ENCODE measurements at places on chromosomes 11 and 22.

DNA sequence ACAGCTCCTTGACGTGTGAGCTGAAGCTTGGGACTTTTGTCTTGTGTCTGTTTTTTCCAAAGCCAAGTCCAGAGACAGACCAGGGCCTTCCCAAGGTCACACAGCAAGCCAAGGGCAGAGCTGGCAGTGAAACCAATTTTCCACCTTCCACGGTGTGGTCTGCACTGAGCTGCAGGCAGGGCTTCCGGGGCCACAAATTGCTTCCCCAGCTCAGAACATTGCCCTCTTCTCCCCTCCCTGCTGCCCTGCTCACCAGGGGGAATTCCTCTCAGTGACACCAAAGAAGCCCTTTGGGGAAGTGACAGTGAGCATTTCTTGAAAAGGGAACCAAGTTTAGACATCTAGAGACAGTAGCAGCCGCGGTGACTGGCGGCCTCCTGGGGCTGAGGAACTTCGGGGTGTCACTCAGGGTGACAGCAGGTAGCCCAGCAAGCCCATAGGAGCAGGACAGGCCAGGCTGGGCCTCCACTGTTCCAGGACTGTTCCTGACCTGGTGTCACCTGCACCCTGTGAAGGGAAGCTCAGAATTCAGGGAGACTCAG is 9.2 kb downstream of the FXYD2 start:
- DNase-seq = peak; percentile 85

DNA sequence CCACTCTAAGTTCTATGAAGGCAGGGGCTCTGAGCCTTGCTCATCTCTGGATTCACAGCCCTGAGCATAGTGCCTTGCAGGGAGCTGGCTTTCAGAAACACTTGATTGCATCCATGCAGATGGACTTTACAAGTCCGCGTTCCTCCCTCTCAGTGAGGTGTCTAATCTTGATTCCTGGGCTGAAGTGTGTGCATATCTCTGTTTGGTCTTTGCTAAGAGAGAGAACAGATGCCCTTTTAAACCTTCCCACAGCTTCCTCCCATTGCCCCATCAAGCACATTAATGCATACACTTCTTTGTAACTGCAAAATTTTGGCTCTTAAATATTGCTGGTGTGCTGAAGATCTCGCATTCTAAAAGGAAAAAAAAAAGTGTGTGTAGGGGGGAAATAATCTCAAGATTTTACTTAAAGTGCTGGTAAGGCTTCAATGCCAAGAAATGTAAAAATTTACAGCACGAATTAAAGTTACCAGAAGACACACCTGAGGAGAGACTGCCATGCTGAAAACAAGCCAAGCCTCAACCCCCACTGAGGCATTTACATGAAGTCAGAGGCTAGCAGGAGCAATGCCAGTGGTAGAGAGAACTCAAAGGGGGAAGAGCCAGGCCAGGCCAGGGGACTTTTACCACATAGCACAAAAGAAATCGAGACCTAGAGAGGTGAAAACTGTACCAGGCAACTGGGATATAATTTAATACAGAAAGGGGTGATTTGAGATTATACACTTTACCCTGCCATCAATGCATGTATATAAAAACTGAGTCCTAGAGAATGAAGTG is 492.1 kb downstream of the SOX6 start:
- no peak for DNase-seq

DNA sequence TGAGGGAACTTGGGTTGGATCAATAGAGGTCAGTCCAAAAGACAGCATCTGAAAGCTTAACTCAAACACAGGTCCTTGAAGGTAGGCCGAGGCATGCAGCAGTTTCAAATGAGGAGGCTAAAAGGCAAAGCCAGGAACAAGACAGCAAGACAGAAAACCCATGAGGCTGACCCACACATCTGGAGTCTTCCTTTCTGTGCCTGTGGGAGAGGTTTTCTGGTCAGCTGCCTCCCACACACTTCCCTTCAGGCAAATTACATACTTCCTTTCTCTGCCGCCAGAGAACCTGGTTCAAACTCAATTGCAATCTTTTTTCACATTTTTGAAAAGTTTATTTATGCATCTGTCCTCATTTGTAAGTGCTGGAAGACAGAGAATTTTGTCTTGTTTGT is 29.8 kb upstream of the CRTAM start:
- DNase-seq = peak; percentile 35

GRCh38 chr22:40179526-40179925 is 1.8 kb downstream of the TNRC6B start:
- DNase-seq = no peak

DNA sequence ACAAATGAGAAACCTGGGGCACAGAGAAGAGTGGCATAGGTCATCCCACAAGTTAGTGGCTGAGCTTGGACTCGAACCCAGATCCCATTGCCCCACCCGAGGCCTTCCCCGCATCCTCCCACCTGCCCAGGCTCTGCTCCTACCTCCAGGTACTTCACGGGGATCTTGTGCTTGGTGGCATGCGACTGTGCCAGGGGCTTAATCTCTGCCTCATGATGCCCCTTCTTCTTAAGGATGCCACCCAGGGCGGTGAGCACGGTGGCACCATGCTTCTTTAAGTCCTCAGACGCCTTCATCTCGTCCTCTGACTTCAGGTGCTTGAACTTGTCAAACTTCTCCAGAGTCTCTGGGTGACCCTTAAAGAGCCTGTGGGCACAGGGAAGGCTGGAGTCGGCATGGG is 6.4 kb downstream of the MB start:
- DNase-seq = no peak

- DNase-seq = no peak
These were observed 16.9 kb downstream of the CCDC15 start for GRCh38 chr11:124970925-124971324.

DNA sequence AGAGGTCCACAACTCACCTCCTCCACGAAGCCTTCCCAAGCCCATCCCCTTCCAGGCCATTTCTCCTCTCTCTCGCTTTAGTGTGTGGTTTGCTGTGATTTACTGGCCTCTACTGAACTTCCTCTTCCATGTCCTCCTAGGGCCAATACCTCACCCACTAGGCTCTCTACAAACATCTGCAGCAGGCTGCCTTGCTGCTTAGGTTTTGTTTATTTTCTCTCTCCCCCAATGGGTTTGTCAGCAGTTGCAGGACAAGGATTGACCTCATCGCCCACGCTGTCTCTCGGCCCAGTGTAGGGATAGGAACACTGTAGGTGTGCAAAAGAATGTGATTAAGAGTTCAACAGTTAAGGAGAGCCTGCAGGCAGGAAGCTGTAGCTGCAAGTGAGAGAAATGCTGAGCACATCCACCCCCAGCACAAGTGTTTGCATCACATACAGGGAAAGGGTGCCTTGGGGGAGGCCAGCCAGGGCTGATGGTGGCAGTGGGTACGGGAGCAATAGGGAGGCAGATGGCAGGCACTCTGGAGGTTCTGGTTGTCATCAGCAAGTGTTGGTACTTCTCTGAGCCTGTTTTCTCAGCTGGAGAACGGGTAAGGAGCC is 1.4 kb downstream of the PC start:
- peak; percentile 19 for DNase-seq

DNA sequence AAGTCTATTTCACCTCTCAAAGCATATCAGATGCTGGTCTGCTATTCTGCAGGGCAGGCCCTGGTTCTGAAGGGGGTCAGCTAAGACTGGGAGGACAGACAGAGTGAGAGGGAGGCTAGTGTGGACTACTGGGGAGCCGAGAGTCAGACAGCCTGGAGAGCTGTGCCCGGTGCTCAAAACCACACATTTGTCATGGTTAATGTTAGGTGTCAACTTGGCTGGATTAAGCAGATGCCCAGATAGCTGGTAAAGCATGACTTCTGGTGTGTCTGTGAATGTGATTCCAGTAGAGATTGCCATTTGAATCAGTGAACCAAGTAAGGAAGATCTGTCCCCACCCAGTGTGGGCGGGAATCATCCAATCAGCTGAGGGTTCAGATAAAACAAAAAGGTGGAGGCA is 102.6 kb downstream of the SNX19 start:
- DNase-seq = no peak

DNA sequence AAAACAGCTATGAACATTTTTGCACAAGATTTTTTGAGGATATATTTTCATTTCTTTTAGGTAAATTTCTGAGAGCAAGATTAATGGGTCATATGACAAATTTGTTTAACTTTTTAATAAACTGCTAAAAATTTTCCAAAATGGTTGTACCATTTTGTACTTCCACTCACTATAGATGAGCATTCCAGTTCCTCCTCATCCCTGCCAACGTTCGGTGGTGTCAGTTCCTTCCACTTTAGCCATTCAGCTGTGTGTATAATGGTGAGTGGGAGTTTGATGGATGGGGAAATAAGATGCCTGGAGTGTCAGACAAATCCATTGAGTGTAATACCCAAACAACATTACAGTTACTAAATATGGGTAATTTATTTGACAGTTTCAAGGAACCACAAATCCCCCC is 49.7 kb downstream of the MIAT start:
- no peak for DNase-seq

- DNase-seq = no peak
These were observed 808 bp downstream of the SNAP29 start for GRCh38 chr22:20859615-20860014.
